ENCODE measurements at places on chromosomes 1 and 21. TPM values are rescaled to one million over a fixed set of nuclear protein-coding genes. Genes with fewer than 3 reads are reported as not detected.
A peak's percentile ranks its signal among the peaks of the same experiment; 100 is the strongest.

DNA sequence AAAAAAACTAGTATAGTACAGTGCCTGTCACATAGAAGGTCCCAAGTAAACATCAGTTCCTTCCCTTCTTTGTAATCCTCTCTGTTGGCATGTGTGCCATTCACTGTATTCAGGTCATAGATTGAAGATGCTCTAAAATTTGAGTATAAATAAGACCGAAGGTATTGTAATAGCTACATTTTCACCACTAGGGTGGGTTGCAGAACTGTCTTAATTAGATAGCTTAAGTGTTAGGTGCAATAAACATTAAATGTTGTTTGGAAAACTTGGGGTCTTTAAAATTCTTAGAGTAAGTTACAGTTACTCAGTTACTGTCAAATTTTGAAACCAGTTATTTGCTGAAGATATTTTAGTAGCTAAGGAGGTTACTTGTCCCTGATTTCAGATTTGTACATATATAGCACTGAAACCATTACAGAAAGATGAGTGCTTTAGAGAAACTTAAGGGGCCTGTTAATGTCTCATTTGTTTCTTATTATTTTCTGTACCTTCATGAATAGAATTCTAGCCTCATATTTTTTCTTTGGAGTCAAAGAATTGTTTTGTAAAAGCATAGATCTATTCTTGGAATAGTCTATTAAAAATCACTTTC is 24.3 kb downstream of the PER3 start:
- peaks cover 48% of the 10 kb centered on the region for H3K36me3 ChIP-seq
- no peak overlapping the region for H3K4me3 ChIP-seq
- H3K27me3 ChIP-seq = no peaks in the 10 kb centered on the region
- H3K4me1 ChIP-seq = no peaks in the 10 kb centered on the region
- no peak overlapping the region for H3K27ac ChIP-seq
- DNase-seq = no peak

- H3K27ac ChIP-seq = no peak overlapping the region
- peaks cover 96% of the 10 kb centered on the region for H3K27me3 ChIP-seq
- H3K36me3 ChIP-seq = no peaks in the 10 kb centered on the region
- no peak overlapping the region for H3K4me3 ChIP-seq
- H3K4me1 ChIP-seq = peaks cover 43% of the 10 kb centered on the region
- no peak for DNase-seq
These were observed 1.9 kb downstream of the RUNX3 start for GRCh38 chr1:24927988-24928688.

OR6N2 gene
- total RNA-seq = not detected

ERICH3 gene
- 0.55 TPM for total RNA-seq

- no peak overlapping the region for H3K4me3 ChIP-seq
- DNase-seq = no peak
- H3K27ac ChIP-seq = no peak overlapping the region
- H3K36me3 ChIP-seq = no peaks in the 10 kb centered on the region
- no peaks in the 10 kb centered on the region for H3K4me1 ChIP-seq
These were observed 24.9 kb downstream of the UBE2U start for GRCh38 chr1:64228167-64228957.

PDZK1 gene
- not detected for total RNA-seq

DNA sequence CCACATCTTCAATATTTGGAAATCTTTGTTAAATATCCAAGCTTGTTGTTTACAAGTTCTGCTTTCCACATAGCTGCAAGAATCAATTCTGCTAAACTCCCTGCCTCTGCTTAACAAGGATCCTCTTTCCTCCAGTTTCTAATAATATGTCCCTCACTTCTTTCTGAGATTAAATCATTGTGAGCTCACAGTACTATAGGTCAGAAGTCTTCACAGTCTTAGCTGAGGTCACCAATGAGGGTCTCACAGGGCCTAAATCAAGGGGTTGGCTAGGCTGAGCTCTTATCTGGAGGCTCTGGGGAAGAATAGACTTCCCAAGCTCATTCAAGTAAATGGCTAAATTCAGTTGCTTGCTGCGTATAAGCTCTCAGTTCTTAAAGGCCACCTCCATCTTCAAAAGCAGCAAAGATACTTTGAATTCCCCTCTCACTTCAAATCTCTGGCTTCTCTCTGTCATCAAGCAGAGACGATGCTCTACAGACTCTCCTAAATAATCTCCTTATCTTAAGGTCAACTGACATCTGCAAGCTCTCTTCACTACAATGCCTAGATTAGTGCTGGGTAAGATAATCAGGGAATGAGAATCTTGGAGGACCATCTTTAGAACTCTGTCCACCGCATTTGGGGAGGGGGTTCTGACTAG is 175.3 kb downstream of the PLPPR4 start:
- H3K27me3 ChIP-seq = no peaks in the 10 kb centered on the region
- H3K4me3 ChIP-seq = no peak overlapping the region
- no peak for DNase-seq
- H3K27ac ChIP-seq = no peak overlapping the region
- H3K4me1 ChIP-seq = no peaks in the 10 kb centered on the region
- no peaks in the 10 kb centered on the region for H3K36me3 ChIP-seq

DNA sequence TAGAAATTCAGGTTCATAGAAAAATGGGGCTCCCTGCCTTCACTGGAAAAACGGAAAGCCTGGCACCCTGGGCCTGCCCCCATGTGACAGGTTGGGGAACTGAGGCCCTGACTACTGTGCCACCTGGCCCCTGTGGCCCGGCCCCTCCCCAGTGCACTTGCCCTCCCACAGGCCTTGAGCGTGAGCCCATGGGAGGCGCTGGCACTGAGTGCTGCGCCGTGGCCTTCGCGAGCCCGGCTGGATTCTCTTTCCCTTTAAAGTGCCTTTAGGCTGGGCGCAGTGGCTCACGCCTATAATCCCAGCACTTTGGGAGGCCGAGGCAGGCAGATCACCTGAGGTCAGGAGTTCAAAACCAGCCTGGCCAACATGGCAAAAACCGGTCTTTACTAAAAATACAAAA is 45.7 kb downstream of the SLC37A1 start:
- H3K4me1 ChIP-seq = no peaks in the 10 kb centered on the region
- peaks cover 11% of the 10 kb centered on the region for H3K36me3 ChIP-seq
- DNase-seq = peak; percentile 43
- no peak overlapping the region for H3K27ac ChIP-seq
- no peaks in the 10 kb centered on the region for H3K27me3 ChIP-seq
- no peak overlapping the region for H3K4me3 ChIP-seq

GRCh38 chr1:14113841-14114567 is 414.0 kb downstream of the PRDM2 start:
- no peak overlapping the region for H3K27ac ChIP-seq
- no peaks in the 10 kb centered on the region for H3K27me3 ChIP-seq
- peak; percentile 67 for DNase-seq
- H3K4me3 ChIP-seq = no peak overlapping the region

DNA sequence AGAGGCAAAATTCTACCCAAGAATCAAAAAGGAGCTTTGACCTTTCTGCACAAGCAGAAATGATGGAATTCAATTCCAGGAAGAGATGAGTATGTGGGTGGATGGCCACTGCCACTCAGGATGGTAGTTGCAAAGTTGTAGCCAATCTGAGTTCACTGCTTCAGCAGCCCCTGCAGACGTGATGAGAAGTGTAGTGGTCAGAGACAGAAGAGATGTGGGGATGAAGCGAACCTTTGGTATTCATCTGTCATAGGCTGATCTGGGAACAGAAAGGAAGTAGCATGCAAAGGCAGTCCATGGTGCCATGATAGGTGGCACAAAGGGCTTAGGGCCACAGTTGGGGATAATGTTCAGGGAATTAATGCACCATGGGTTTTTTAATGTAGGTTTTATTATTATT is 81.1 kb upstream of the PGBD5 start:
- no peaks in the 10 kb centered on the region for H3K36me3 ChIP-seq
- no peak for DNase-seq
- no peaks in the 10 kb centered on the region for H3K27me3 ChIP-seq
- H3K4me3 ChIP-seq = no peak overlapping the region
- H3K27ac ChIP-seq = no peak overlapping the region

DNA sequence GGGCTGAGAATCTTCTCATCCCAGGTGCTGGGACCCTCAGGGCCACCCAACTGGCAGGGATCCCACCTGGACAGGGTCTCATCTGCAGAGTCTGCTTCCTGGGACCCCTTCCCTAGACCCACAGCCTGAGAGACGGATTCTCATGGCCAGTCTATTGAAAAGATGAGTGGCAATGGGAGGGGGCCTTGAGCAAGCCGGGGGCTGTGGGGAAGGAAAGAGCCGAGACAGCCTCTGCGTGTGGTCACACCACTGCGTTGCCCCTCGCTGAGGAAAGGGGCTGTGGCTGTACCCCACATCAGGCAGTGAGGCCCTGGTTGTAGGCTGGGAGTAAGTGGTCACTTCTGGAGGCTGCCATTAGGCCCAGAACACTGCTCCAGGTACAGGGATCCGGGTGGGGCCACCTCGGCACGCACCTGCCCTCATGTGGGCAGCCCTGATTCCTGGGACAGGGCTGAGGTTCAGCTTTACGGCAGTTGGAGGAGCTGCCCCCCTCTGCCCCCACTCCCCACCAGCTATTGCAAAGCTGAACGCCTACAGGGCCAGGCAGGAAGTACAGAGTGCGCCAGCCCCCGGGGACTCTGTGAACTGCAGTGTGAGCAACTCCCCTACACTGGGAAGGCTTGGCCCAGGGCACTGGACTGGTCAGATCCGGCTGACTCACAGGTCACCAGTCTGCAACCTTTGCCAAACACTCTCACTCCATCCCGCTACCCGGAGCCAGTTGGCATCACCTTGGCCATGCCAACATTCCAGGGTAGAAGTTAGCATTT is 106.9 kb downstream of the RIPK4 start:
- H3K36me3 ChIP-seq = no peaks in the 10 kb centered on the region
- H3K4me1 ChIP-seq = peaks cover 7% of the 10 kb centered on the region
- H3K27ac ChIP-seq = no peak overlapping the region
- H3K4me3 ChIP-seq = no peak overlapping the region

GRCh38 chr1:185281245-185281644 is 35.8 kb downstream of the IVNS1ABP start:
- no peak overlapping the region for H3K4me3 ChIP-seq
- H3K27ac ChIP-seq = no peak overlapping the region
- no peaks in the 10 kb centered on the region for H3K36me3 ChIP-seq
- no peaks in the 10 kb centered on the region for H3K27me3 ChIP-seq
- no peak for DNase-seq

DNA sequence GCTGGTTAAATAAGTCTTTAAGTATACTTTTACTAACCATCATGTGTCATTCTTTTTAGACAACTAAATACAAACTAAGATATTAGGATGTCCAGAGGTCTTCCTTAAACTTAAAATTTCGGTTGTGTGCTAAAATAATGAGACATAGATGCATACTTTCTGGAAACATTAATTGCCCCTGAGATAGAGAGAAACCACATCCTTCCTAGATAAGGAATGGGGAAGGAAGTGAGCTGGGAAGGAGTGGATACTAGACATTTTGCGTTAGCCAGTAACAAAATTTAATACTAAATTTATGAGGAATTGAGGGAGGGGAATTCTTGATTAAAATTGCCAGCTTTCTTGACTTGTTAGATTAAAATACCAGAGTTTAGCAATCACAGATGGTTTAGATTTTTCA is 37.1 kb upstream of the PTGS2 start:
- H3K36me3 ChIP-seq = no peaks in the 10 kb centered on the region
- no peak overlapping the region for H3K27ac ChIP-seq
- H3K4me3 ChIP-seq = no peak overlapping the region
- no peak for DNase-seq

DNA sequence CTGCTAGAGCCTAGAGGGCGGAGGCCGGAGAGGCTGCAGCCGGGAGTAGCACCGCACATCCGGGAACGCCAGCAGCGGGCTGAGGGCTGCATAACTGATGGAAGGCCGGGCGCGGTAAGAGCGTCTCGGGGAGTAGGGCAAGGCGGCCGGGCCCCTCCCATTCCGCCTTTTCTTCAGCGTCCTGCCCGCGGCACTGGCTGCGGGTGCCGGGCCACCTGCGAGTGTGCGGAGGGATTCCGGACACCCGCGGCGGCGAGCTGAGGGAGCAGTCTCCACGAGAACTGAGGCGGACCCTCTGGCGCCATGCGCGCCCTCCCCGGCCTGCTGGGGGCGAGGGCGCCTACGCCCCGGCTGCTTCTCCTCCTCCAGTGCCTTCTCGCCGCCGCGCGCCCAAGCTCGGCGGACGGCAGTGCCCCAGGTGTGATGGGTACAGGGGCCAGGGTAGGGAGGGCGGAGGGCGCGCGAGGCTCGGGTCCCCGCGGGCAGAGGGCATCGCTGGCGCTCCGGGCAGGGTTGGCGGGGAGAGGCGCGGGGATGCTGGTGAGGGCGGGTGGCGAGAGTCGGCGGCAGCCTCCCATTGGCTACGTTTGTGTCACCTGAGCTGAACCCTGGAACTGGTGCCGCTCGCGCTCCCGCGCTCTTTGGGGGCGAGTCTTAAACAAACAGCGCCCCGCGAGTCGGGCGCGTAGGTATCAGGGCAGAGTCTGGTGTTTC is 334.4 kb downstream of the SRGAP2C start:
- H3K27me3 ChIP-seq = peaks cover 11% of the 10 kb centered on the region
- peak overlapping the region; percentile 29 for H3K4me3 ChIP-seq
- H3K36me3 ChIP-seq = no peaks in the 10 kb centered on the region
- peak; percentile 68 for DNase-seq
- peak overlapping the region; percentile 43 for H3K27ac ChIP-seq
- no peaks in the 10 kb centered on the region for H3K4me1 ChIP-seq

GRCh38 chr1:231376875-231377549 is 38.9 kb downstream of the SPRTN start:
- H3K27ac ChIP-seq = peak overlapping the region; percentile 24
- no peaks in the 10 kb centered on the region for H3K36me3 ChIP-seq
- peaks cover 31% of the 10 kb centered on the region for H3K4me1 ChIP-seq
- no peaks in the 10 kb centered on the region for H3K27me3 ChIP-seq

DNA sequence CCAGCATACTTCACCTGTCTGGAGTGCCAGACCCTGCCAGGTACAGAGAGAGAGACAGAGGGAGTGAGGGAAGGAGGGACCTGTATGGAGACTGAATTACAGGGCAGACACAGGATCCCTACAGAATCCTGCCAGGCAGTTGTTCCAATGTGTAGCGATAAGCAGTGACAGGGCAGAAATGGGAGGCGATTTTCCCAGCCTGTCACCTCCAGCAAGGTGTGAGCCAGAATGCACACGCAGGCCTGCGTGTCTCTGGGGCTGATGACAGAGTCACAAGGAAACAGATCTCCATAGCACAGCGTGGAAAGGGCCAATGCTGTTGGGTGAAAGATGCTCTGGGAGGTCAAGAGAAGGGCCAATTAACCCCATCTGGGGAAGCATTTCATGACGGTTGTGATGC is 111.3 kb downstream of the HIVEP3 start:
- H3K4me1 ChIP-seq = no peaks in the 10 kb centered on the region
- no peaks in the 10 kb centered on the region for H3K27me3 ChIP-seq
- no peak overlapping the region for H3K27ac ChIP-seq
- no peak for DNase-seq
- H3K36me3 ChIP-seq = no peaks in the 10 kb centered on the region

DNA sequence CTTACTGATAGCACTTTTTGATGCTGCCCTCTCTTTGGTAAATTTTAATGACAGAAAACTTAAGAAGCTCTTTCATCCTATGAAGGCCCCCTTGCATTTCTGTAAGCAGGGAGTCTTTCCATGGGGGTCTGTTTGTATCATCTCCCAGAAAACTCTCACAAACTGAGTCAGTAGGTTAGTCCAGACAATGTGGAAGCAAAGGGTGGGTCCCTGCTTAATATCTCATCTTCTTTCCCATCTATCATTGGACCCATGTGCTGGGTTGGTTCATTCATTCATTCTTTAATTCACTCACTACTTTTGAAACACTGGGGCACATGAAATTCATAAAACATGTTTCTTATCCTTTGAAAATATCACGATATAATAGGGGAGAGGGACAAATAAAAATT is 164.3 kb downstream of the NTMT2 start:
- no peak for DNase-seq
- H3K4me1 ChIP-seq = no peaks in the 10 kb centered on the region
